ENCODE measurements at places on chromosomes 3 and 15.

GRCh38 chr3:71681224-71681668 lies 44.0 kb downstream of the EIF4E3 start:
- no peak for DNase-seq

DNA sequence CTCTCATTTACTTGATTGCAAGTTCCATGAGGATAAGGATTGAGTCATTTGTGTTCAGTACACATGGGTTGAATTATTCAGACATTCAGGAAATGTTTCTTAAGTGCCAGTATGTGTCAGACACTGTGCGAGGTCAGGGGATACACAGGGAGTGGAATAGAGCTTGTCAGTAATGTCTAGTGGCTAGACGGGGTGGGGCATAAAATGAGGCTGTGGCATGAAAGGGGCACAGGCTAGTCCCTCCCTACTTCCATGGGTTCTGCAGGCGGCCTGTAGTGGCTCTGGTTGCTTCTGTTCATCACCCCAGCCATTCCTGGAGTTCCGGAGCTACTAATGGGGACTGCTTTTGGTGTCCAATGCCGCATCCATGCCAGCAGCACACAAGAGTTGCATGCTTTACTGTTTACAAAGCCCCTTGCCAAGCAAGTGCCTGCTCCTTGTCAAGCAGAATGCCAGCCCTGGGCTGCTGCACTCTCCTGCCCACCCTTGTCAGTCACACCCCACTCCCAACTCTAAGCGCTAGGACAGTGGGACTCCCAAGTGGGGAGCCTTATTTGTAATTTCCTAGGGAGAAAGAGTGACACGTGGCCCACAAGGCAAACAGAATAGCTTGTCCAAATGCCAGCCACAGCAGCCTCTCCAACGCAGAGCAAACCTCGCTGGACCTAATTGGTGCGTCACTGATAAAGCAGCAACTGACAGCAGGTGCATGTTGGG lies 70.8 kb downstream of the RAB11A start:
- DNase-seq, result no peak

DNA sequence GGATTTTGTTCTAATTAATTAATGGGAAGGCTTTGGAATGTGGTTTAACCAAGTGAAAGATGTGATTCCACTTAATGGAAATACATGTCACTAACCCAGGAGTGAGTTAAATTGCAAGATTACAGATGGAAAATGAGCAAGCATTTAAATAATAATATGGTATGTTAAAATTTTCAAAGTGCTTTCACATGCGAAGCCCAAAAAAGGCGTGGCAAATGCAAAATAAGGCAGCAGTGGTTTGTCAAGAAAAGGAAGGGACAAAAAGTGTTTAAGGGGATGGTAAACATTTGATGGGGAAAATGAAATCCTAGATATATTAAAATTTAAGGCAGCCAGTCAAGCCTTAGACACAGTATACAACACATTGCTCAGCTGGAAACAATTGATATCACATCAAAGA lies 2.9 kb downstream of the TICRR start:
- no peak for DNase-seq

DNA sequence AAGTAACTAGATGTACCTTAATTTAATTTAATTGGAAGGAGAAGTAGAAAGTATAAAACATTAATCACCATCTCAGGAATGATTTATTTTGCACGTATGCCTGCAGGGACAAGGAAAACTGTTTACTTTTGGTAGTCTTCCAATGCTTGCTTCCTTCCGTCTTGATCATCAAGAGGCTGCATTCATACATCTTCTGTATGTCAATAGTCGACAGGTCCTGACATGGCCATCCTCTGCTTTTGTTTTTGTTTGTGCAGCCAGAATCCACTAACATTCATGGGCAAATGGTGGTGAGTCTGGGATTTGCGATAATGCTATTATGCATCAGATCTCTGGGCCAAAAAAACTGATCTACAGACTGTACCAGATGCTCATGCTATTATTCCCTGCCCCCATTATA lies 56.6 kb upstream of the ZPLD1 start:
- no peak for DNase-seq

GRCh38 chr15:85828874-85829273 lies 34.1 kb upstream of the KLHL25 start:
- DNase-seq, result no peak

- no peak for DNase-seq
Measured at GRCh38 chr3:16056217-16056616, 118.3 kb upstream of the GALNT15 start.

DNA sequence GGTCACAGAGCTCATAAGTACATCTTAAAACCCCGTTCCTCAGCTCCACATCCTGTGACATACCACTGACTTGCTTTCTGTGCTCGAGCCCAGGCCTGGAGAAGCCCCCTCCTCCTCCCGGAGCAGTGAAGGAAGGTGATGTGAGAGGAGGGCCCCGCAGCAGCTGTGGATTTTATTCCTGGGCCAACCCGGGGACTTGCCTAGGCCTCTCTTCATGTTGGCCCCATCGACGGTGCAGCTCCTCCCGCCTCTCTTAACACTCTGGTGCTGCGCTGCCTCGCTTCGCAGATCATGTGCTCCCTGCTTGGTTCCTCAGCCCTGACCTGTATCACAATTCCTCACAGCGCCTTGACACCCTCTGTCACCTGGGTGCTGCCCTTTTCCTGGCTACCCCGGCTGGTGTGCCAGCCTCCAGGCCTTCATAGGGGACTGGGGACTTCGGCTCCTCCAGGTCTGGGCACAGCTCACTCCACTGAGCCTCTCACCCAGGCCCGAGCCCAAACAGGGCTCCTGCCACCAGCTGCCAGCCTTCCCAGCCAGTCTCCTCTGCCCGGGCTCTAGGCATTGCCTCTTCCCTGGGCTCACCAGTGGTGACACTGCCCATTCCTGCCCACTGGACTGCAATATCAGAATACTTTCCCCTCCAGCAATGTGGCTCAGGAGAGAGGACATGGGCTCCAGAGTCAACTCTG lies 21.5 kb downstream of the MAGEF1 start:
- DNase-seq, result no peak

- DNase-seq, result no peak
Measured at GRCh38 chr3:123341-123740, 73.2 kb upstream of the CHL1 start.

- no peak for DNase-seq
Measured at GRCh38 chr3:128345196-128345595, 121.5 kb downstream of the DNAJB8 start.

DNA sequence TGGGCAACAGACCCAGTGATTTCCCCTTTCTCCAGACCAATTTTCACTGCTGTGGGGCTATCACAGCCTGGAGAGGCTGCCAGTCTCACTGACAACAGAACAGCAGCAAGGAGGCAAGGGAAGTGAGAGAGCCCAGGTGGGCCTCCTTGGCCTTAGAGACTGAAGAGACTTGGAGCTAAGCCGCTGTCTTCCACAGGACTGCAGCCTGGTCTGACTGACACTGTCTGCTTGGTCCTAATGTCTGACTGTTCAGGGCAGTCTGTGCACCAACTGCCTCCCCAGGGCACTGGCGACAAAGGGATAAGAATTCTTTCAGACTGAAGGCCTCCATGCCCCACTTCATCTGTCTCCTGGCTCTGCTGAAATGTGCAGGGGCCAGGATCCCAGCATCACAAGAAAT lies 11.5 kb downstream of the POMGNT2 start:
- DNase-seq, result no peak

- DNase-seq, result no peak
Measured at GRCh38 chr15:95346721-95347475, 983.6 kb upstream of the NR2F2 start.

GRCh38 chr3:168472783-168473182 lies 377.1 kb upstream of the GOLIM4 start:
- DNase-seq, result no peak
